ENCODE measurements at places on chromosomes 7 and 10. TPM values are rescaled to one million over a fixed set of nuclear protein-coding genes. Genes with fewer than 3 reads are reported as not detected.

ANKRD2 gene
- not detected for polyA plus RNA-seq

GJD4 gene
- not detected for polyA plus RNA-seq

SORCS3 gene
- polyA plus RNA-seq, result not detected

AVL9 gene
- 15.6 TPM for polyA plus RNA-seq
